ENCODE measurements at places on chromosomes 2 and 18.

DNA sequence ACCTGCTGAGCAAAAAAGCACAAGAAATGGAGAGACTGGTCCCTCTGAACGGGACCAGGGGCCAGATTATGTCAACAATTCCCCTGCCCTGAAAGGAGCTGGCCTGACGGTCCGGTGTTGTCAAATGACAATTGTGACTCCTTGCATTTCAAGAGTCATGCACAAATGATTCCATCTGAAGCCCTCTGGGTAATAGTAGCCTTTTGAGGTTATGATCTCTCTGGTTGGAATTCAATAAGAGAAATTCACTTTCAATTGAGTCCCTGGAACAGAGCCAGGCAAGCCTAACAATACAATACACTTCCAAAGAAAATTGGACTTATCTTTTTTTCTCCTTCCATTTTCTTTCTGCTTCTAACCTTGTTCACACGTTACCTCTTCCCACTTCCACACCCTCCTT is 116.9 kb downstream of the C1D start:
- DNase-seq = no peak

- DNase-seq = no peak
These were observed 62.4 kb upstream of the TNP1 start for GRCh38 chr2:216922175-216922780.

DNA sequence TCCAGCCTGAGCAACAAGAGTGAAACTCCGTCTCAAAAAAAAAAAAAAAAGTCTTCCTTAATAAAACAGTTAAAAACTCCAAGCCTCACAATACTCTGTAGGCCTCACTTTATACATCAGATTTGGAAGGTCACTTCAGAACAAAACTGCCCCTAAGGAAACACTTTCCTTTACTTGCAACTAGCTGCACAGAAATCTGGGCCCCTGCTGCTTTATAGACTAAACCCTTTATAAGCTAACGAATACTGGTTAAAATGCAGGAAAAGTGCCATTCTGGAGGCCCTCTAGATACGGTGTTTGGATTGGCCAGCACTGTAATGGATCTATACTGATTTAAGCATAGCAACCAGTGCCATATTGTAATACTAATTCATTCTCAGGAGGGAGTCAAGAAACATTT is 1.5 kb downstream of the ABHD1 start:
- DNase-seq = no peak

- DNase-seq = no peak
These were observed 96.6 kb upstream of the ALPP start for GRCh38 chr2:232281858-232282507.

- peak; percentile 55 for DNase-seq
These were observed 5.4 kb upstream of the MTCL1 start for GRCh38 chr18:8699948-8700347.

- no peak for DNase-seq
These were observed 508.2 kb downstream of the LRRTM4 start for GRCh38 chr2:77013953-77014352.

DNA sequence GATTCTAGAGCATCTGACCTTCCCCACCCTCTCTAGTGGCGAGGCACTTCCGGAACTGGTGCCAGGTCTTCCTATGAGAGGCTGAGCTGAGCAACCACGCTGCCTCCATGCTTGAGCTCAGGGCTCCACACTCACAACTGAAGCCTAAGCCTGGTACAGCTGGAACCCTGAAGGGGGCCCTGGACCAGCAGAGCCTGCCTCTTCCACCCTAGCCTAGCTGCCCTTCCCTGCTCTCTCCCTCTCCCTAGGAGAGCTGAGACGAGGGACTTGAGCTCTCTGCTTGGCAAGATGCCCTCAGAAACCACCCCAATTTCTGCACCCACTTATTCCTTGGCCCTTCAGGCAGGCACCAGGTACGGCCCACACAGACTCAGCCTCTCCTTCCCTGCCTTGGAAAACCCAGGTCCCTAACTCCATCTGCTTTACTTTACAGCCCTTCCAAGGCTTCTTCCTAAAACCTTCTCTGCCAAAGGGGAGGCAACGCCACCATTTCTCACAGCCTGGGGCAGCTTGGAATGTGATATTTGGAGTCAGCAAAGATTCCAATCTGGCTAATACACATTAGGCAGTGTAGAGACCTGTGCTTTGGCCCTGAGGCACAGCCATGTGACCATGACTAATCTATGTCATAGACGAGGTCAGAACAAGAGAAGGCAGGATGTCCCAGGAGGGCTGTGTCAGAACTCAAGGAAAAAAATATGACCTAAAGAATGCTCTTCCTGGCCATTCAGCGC is 18.8 kb downstream of the COX7A2L start:
- DNase-seq = peak; percentile 97

Data from fibroblast of mammary gland (primary cell).